Kidney (tissue), 22 donors: ENCODE measurements at places on chromosomes 16 and 17.

- no peaks in the 10 kb centered on the region for H3K36me3 ChIP-seq
- no peak overlapping the region for H3K4me3 ChIP-seq
- no peak for DNase-seq
- no peak overlapping the region for H3K27ac ChIP-seq
Measured at GRCh38 chr16:31332544-31332943, 22.4 kb upstream of the ITGAX start.

- H3K27ac ChIP-seq = no peak overlapping the region
- no peaks in the 10 kb centered on the region for H3K27me3 ChIP-seq
- no peaks in the 10 kb centered on the region for H3K36me3 ChIP-seq
- H3K4me1 ChIP-seq = no peaks in the 10 kb centered on the region
- no peak overlapping the region for H3K4me3 ChIP-seq
Measured at GRCh38 chr17:49514071-49514721, 19.1 kb downstream of the NGFR start.

DNA sequence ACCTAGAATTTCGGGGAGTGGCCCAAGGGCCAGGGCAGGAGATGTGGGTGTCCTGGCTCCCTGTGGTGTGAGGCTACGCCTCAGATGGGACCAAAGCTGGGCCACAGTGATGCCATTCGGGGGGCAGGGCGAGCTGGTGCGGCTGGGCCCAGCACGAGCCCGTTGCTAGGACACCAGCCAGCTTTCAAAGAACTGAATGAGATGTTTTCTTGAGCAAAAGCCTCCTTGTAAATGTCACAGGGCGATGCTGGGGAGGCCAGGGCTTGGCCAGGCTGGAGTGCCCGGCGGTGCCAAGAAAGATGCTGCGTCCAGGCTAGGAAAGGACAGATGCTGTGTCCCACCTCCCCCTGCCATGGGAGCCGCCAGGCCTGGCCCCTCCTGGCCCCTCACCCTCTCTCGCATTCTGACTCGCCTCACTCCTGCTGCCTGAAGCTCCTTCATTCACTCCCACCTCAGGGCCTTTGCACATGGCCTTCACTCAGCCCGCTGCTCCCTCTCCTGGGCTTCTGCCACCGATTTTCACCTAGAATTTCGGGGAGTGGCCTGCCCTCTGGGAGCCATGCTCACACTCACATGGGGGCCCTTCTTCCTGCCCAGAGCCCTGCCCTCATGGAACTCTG, 39.1 kb downstream of the CPNE2 start:
- no peak overlapping the region for H3K27ac ChIP-seq
- DNase-seq = no peak
- no peak overlapping the region for H3K4me3 ChIP-seq
- H3K36me3 ChIP-seq = no peaks in the 10 kb centered on the region
- H3K27me3 ChIP-seq = no peaks in the 10 kb centered on the region

DNA sequence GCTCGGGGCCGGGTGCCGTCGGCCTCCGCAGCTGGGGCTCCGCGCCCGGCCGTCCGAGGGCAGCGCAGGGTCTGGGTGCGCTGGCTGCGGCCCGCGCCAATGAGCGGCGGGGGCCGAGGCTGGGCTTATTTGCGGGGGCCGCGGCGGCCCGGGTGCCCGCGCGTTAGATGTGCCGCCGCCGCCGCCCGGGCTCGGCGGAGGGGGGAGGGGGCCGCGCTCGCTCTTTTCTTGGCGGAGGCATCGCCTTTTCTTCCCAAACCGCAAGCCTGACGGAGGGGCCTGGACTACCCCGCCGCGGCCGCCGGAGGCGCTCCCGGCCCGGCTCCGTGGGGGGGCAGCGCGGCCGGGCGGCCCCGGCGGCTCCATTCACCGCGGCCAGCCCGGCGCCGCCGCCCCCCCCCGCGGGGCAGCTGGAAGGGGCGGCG, at the start of gene NOTUM:
NOTUM (minus strand) TSS at position 101 of the 425 bp plus-strand sequence. CDS start 278 bp downstream, outside the sequence.
- H3K4me3 ChIP-seq = no peak within 1 kb of the TSS
- no peak within 1 kb of the TSS for H3K27ac ChIP-seq
- H3K4me1 ChIP-seq = peaks cover 3% of the 10 kb centered on the region
- no peaks in the 10 kb centered on the region for H3K36me3 ChIP-seq
- no peak for DNase-seq

DNA sequence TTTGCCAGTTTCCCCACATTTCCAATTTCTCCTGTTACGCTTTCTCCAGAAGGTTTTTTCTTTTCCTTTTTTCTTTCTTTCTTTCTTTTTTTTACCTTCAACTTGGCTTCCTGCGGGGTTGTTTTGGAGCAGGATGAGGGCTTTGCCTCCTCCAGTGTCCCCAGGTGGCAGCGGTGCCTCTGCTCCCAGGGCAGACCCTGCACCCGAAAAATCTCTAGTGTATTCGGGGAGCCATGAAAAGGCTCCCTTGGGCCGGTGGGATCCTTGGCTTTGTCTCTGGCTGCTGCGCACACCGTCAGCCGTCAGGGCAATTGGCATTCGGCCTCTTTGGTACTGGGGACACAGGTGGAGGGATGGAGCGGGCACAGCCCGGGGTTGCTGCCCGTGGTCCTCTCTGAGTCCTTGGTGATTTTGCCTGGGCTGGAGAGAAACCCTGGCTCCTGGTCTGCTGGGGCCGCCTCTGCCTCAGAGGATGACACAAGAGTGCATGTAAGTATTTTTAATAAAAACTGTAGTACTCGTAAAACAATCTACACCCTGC, 846 bp downstream of the ITGB3 start:
- no peak overlapping the region for H3K4me3 ChIP-seq
- no peak for DNase-seq
- H3K4me1 ChIP-seq = no peaks in the 10 kb centered on the region
- peaks cover 2% of the 10 kb centered on the region for H3K27me3 ChIP-seq
- no peaks in the 10 kb centered on the region for H3K36me3 ChIP-seq

GRCh38 chr17:64017381-64017980, 3.0 kb downstream of the ICAM2 start:
- peaks cover 4% of the 10 kb centered on the region for H3K4me1 ChIP-seq
- no peak for DNase-seq
- H3K27ac ChIP-seq = no peak overlapping the region
- H3K36me3 ChIP-seq = no peaks in the 10 kb centered on the region

DNA sequence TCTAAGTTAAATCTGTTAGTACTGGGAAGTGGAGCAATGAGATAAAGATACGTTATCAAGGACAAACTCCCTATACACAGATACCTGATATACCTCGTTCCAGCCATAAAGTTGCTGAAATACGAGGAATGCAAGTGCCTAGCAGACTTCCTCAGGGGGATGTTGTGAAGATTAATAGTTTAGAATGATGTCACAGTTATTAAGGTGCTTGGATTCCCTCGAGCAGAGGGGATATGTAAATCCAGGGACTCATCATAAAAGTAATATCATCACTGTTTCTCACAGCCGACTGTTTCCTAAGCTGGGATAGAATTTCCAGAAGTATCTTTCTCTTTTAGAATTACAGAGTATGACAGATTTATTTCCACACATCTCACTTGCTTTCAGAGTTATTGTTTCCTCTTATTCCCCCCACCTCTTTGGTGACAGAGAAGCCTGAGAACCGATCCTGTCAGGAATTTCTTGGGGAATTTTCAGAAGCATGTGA, 28.4 kb upstream of the ZFHX3 start:
- DNase-seq = no peak
- no peaks in the 10 kb centered on the region for H3K4me1 ChIP-seq
- no peaks in the 10 kb centered on the region for H3K27me3 ChIP-seq
- no peaks in the 10 kb centered on the region for H3K36me3 ChIP-seq
- H3K27ac ChIP-seq = no peak overlapping the region

DNA sequence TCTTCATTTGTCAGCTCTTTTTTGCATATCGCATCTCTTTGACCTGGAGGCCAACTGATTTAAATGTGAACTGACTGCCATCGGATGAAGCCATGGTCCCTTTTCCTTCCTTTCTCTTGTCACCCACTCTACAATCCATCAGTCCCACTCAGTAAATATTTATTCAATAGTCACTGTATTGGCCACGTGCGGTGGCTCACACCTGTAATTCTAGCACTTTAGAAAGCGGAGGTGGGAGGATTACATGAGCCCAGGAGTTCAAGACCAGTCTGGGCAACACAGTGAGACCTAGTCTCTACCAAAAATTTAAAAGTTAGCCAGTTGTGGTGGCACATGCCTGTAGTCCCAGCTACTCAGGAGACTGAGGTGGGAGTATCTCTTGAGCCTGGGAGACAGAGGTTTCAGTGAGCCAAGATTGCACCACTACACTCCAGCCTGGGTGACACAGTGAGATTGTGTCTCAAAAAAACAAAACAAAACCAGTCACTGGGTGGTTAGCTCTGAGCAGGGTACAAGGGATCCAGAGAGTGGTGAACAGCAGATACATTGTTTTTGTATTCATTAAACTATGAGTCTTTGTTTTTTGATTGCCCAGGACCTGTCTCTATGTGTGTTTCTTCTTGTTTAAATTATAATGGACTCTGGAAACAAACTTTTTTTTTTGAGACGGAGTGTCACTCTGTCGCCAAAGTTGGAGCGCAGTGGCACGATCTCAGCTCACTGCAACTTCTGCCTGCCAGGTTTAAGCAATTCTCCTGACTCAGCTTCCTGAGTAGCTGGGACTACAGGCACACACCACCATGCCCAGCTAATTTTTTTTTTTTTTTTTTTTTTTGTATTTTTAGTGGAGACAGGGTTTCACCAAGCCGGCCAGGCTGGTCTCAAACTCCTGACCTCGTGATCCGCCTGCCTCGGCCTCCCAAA, 6.9 kb downstream of the PHAF1 start:
- no peak overlapping the region for H3K4me3 ChIP-seq
- no peaks in the 10 kb centered on the region for H3K27me3 ChIP-seq
- no peaks in the 10 kb centered on the region for H3K36me3 ChIP-seq
- no peak overlapping the region for H3K27ac ChIP-seq
- H3K4me1 ChIP-seq = peaks cover 6% of the 10 kb centered on the region

- no peak overlapping the region for H3K4me3 ChIP-seq
- H3K36me3 ChIP-seq = no peaks in the 10 kb centered on the region
- H3K4me1 ChIP-seq = peaks cover 3% of the 10 kb centered on the region
- H3K27me3 ChIP-seq = no peaks in the 10 kb centered on the region
Measured at GRCh38 chr17:58969612-58970011, 137.1 kb downstream of the TRIM37 start.
